Small intestine (tissue), 16 donors: ENCODE measurements at places on chromosomes 6 and 20.

DNA sequence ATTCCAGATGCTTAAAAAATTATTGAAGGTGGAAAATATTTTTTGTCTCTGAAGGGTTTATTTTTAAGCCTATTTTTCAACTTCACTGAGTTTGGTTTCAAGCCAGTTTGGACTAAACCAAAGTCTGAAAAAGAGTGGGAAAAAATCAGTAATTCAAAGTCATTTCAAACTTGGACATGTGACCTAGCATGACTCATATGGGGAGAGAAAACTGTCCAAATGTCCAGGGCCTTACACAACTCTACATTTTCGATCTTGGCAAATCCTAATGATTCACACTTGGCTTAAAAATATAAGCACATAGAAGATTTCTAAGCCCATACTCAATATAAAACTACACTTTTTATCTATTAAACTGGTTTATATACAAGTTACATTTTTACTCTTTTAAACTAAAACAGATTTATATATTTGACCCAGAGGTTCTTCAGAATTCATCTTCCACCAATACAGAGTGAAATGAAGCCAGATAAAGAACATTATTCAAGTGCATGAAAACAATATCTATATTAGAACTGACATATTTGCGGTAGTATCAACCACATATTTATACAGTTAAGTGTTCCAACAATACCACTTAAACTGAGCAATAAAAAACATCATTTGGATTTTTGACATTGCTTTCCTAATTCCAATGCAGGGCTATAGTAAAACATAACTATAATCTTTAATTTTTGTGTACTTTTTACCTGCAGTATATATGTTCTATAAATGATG is 110.3 kb upstream of the TCF21 start:
- DNase-seq: no peak

DNA sequence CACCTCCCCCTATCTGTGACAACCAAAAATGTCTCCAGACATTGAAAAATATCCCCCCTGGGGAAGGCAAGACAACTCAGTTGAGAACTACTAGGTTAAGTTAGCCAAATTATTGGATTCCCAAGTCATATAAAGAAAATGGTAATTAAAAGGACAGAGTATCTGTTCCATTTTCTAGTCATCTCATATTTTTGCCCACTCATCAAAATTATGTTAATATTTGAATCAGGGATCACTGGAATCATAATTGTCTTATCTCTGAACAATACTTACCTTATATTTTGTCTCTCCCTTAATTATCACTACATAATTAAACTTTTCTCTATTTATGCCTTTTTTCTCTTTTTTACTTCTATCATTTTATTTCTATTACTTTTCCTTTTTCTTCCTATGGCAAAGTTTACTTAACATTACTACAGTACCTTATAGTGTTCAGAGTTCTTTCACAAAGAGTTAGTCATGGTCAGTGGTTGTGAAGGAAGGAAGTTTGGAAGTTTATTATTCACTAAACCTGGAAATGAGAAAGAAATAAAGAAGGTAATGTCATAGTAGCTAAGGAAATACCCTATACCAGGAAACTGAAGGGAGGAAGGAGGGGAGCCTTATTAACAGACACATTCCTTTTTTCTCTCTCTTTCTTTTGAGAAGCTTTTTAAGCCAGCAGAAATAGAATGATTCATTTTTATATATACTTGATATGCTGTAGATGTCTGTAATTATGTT is 332.9 kb downstream of the COL12A1 start:
- DNase-seq: no peak

DNA sequence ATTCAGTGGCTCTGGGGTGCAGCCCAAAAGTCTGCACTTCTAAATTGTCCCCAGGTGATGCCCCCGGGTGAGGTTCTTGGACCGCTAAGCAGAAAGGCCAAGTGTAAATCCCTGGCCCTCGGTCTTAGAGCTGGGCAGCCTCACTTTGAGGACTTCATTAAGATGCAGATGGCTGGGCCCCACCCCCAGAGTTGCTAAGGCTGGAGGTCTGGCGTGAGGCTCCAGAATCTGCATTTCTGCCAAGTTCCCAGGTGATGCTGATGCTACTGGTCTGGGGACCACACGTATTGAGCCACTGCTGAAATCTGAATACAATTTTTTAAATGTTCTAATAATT is 735 bp upstream of the SLC23A2 start:
- DNase-seq: no peak

- DNase-seq: no peak
Measured at GRCh38 chr20:46361381-46361780, 45.0 kb downstream of the ELMO2 start.

- no peak for DNase-seq
Measured at GRCh38 chr6:44725070-44725469, 337.6 kb downstream of the CDC5L start.

GRCh38 chr20:62129731-62130531 is 7.7 kb downstream of the LSM14B start:
- no peak for DNase-seq
